ENCODE measurements at places on chromosomes 3 and 15.
A peak's percentile ranks its signal among the peaks of the same experiment; 100 is the strongest.

- no peak for DNase-seq
Observed at GRCh38 chr3:113065336-113065735, 74.6 kb downstream of the GTPBP8 start.

GRCh38 chr3:142888481-142889211, at the start of gene PCOLCE2:
Gene PCOLCE2, minus strand, starts transcription at chr3:142889083. Its CDS starts 187 bp downstream, at chr3:142888896.
- no peak for DNase-seq

DNA sequence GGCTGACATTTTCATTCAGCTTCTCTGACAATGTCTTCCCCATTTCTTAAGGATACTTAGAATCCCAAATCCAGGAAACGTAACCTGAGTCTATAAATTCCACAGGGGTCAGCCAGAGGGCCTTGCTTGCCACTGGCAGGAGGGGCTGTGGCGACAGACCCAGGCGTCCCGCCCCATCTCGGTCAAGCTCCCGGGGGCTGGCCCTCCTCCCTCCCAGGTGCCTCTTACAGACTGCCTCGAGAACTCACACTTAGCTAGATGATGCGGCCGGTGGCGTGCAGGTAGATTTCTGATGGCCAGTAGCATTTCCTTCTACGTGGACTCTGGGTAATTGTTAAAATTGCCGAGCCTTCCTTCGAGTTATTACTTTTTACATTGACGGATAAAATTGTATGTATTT, 172.5 kb downstream of the NSMCE3 start:
- DNase-seq: no peak

GRCh38 chr15:69414701-69415167, 585 bp downstream of the KIF23 start:
- no peak for DNase-seq

- no peak for DNase-seq
Observed at GRCh38 chr3:127953091-127954035, 38.3 kb downstream of the KBTBD12 start.

DNA sequence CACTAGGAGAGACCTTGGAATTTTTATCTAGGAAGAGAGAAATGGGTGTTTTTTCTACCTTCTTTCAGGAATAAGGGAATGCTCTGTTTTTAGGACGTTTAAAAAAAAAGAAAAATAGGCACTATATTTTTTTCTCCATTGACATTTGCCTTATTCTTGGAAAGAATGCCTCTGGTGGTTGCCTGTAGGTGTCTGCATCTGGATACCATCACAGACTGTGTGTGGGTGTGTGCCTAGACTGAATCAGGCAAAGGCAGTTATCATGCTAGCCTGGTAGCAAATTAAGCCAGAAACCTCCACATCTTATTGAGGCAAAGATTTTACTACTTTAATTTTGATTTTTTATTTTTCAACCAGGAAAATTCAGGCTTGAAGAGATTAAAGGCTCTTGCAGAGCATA, 513.6 kb upstream of the KCNMB2 start:
- no peak for DNase-seq

DNA sequence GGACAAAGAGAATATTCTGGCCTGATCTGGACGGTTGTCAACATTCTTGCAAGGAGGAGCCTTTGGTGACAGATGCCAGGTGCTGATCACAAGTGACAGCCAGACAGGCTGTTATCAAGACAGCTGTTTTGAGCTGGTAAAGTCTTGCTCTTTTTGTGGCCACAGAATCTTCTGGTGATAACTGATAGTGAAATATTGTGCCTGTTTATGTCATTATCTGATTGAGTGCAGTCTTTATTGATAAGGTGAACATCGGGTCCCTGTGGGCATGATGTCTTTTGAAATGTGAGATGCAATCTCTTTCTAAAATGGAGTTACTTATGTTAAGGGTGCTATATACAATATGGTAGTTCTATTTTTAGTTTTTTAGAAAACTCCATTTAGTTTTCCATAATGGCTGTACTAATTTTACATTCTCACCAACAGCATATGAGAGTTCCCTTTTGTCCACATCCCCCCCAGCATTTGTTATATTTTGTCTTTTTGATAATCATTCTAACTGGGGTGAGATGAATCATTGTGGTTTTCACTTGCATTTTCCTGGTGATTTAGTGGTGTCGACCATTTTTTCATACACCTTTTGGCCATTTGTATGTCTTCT, 10.7 kb downstream of the CEP63 start:
- DNase-seq: no peak

GRCh38 chr15:74610302-74610951, 5.2 kb upstream of the CLK3 start:
- no peak for DNase-seq

DNA sequence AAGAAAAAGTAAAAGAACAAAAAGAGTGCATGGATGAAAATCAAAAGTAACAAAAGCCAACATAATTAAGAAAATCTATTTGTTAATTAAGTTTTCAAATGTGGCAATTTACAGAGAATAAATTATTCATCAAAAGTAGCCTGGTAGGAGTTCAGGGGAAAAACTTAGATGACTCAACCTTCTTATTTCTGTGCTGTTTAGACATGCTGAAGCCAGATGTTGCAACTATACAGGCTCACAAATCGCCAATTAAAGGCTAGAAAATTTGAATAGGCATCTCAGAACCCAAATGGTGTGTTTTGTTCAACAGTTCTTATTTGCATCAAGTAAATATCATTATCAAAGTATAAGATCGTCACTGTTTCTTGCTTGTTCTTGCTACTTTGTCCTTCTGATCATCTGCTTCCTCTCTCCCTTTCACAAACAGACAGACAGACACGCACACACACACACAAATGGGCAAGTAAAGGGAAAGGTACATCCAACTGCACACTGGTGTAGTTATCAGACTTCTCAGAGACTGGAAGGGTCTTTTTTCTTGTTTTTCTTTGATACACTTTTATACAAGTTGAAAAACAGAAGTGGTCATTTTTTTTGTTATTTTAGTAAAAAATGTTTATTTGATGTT, 572.2 kb downstream of the MECOM start:
- no peak for DNase-seq

GRCh38 chr3:108202834-108203233, 19.4 kb downstream of the IFT57 start:
- no peak for DNase-seq

- DNase-seq: no peak
Observed at GRCh38 chr15:59548501-59549226, 62.9 kb upstream of the GCNT3 start.

GRCh38 chr15:45376300-45376928, 1.9 kb downstream of the GATM start:
- DNase-seq: no peak

DNA sequence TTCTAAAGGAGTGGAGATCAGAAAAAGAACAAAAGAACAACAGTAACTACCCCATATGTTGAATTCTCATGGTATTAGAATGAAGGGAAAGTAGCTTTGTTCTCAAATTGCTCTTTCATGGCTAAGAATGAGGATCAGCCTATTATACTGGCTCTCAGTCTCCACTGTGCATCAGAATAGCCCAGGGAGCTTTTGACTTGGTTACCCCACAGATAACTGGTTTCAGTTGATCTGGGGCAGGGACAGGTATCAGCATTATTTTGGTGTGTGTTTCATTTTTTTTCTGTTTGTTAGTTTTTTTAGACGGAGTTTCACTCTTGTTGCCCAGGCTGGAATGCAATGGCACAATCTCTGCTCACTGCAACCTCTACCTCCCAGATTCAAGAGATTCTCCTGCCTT, 311.7 kb upstream of the TLE3 start:
- DNase-seq: no peak

DNA sequence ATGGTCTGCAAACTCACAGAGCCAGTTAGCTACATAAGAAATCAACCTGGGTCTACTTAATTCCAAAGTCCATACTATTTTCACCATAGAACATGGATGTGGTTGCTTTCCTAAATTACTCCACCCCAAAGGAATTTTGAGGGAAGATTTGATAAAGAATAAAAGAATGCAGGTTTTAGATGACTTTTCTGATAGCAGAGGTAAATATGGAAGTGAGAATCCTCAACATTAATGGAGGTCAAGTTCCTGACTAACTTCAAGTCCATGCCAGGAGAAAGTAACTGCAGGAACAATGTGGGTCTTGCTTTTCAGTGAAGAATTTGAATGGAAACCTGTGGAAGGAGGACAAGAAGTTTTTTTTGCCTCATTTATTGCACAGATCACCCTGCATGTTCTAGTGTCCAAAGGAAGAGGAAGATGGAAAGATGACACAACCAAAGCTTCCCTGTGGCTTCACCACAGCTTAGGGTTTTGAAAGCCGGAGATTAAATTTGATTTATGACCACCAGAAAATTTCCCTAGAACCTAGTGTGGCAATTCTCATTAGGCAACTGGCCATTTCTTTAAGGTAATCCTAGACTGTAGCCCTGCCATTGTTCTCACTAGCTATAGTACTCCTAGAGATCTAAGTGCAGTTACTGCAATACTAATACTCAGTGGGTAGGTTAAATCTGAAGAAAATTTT, 429.7 kb downstream of the RAP2B start:
- DNase-seq: no peak

GRCh38 chr3:123066896-123067688, at the start of gene PDIA5:
Gene PDIA5, plus strand, starts transcription at chr3:123067025. Its CDS starts 140 bp downstream, at chr3:123067165.
- DNase-seq: peak; percentile 70

GRCh38 chr3:49181351-49181750, 10.0 kb downstream of the KLHDC8B start:
- no peak for DNase-seq

DNA sequence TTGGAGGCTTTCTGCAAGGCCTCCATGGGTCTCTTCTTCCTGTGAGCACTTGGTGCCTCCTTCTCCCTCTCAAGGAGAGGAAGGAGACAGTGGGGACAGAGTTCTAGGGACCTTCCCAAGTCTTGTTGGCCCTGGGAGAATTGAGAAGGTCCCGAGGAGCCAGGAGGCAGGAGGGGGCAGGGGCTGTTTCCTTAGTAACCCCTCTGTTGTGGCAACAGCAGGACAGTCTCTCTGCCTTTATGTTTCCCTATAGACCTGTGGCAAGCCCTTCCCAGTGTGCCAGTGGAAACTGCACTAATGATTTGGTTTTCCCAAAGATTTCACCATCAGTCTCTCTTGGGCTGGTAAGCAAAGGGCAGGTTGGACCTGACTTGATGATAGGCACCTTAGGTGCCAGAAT, 87.8 kb upstream of the GALNT15 start:
- no peak for DNase-seq

DNA sequence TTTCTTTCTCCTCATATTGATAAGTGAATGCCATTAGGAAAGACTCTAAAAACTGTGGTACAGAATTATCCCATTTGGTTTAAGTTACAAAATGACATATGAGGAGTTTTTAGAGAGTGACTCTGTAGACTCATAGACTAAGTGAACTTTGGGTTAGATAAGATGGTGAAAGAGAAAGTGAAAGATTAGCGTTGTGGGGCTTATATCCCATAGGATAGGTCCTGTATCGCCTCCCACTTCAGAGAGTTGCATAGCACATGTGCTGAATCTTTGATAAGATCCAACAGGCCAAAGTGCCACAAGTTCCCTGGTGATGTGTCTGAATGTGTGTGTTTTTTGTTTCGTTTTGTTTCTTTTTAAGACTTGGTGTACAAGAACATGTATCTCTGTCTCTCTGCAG, 666.9 kb downstream of the MECOM start:
- DNase-seq: no peak

DNA sequence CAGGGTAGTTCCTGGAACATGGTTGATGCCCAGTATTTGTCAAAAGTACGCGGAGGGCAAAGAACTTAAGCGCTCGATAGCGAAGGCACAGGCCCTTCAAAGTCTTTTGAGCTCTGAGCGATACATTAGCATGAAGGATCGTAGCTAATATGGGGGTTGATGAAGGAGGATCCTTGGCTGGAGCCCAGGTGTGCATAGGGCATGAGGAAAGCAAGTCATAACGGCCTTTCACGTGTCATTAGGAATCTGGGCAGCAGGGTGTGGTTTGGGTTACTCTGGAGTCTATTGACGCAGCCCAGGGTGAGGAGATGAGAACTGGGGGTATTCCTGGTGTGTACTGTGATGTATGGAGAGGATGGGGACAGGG, 31.7 kb downstream of the SPINK8 start:
- DNase-seq: no peak

DNA sequence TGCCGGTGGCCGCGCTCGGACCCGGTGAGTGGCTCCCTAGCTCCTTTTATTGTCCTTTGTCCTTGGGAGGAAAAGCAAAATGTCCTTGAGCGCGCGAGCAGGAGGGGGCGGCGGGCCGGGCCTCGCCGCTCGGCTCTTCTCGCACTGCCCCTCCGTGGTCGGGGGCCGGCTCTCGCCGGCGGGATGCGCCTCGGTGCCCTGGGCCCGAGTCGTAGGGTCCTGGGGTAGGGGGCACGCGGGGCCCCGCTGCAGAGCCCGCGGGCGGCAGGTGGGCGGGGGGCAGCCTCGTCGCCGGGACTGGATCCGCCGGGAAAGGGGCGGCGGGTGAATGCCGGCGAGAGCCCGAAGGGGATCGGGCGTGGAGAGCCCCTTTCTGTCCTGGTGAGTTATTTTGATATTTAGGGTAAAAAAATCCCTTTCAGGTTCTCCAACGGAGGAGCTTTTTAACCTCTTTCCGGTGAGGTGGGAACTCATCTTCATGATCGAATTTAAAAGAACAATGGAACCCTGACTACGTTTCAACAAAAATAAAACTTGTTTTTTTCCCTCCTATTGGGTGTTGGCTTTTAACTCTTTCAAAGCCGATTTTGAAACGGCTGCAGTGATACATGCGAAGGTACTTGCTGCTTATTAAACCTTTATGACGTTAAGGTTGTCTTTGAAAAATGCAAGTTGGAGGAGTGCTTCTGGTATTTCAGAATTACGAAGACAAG, 16.8 kb upstream of the CHD2 start:
- no peak for DNase-seq

DNA sequence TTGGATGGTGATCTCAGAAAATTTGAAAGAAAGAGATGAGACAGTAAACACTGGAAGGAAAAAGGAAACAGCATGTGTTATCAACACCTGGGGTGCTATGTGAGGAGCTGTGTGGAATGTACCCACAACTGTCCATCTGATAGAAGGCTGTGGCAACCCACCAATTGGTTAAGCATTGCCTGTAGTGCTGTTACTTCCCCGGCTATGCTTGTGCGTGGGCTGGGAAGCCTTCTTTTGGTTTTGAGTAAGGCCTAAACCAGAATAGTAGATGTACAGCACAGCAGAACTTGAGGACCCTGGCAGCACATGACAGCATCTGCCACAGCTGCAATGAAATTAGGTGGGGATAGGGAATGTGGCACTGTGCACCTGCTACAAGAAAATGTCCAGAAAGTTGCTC, 184.5 kb downstream of the FHIT start:
- DNase-seq: no peak

DNA sequence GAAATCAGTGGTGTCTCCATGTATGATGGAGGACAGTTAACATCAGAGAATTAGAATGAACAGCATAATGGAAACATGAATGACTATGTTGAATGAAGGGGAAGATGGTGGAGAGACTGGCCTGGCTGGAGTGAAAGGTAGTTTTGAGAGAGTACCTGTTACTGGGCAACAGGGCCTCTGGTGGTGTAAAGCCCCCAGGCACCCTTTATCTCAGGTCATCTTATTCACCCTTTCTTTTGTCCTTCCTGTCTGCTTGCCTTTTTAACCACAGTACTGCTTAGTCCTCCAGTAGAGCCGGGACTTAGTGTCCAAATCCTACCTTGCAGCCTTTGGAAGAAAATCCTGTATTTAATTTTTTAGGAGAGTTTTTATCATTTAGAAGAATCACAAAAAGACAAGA, 6.2 kb downstream of the IREB2 start:
- DNase-seq: no peak

GRCh38 chr3:159992589-159992988, 4.0 kb downstream of the IL12A start:
- no peak for DNase-seq

All from NCI-H2107 (cell line).